Omental fat pad (tissue), 4 donors: ENCODE measurements at places on chromosomes 5 and 9.

- no peak for DNase-seq
Measured at GRCh38 chr9:89896806-89897340, 292.1 kb downstream of the GADD45G start.

DNA sequence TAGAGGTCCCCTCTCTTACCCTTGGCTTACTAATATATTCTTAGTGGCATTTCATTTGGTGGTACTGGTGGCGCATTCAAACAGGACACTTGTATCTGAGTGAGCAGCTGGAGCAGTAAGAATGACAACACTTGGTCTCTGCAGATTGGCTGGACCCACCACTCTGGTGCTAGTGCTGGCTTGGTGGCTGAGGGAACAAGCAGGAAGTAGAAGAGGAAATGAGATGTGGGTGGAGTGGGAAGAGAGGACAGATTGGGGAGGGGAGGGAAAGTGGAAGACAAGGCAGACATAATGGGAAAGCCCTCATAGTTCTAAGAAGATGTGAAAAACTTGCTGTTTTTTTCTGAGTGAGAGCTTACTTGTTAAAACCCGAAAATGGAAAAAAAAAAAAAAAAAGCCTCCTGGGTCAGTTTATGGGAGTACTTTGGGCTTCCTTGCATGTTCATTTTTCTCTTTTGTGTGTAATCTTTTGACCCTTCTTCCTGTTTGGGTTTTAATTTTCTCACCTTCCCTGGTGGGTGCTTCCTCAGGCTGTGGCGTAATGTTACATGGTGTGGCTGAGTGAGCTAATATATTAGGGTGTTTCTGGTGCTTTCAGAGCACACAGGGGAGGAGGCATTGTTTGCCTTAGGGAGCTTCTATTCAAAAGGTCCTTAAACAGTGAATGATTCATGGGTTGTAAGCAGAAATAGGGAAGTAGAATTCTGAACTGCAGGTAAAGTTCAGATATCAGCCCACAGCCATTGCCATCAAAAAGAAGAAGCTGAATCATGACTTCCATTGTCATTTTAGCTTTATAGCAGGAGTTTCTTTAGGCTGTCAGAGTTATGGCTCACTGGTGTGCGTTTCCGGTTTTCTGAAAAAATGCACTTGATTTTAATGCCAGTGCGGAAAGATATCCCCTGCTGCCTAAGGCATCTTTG is 52.3 kb downstream of the TLE4 start:
- no peak for DNase-seq

DNA sequence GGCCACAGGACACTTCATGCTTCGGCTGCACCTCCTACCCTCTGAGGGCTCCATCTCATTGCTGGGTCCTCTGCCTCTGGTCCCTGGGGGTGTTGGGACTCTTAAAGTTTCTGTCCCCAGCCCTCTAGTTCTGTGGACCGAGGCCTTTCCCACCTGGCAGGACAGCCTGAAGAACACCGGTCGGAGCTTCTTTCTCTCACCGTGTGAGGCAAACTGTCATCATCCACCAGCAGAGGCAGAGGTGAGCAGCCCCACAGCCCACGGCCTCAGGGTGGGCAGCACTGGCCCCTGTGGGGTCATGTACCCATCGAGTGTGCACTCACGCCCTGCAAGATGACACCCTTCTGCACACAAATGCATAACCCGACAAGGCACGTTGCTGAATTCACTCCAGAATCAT is 49.9 kb downstream of the IRX2 start:
- DNase-seq = no peak

DNA sequence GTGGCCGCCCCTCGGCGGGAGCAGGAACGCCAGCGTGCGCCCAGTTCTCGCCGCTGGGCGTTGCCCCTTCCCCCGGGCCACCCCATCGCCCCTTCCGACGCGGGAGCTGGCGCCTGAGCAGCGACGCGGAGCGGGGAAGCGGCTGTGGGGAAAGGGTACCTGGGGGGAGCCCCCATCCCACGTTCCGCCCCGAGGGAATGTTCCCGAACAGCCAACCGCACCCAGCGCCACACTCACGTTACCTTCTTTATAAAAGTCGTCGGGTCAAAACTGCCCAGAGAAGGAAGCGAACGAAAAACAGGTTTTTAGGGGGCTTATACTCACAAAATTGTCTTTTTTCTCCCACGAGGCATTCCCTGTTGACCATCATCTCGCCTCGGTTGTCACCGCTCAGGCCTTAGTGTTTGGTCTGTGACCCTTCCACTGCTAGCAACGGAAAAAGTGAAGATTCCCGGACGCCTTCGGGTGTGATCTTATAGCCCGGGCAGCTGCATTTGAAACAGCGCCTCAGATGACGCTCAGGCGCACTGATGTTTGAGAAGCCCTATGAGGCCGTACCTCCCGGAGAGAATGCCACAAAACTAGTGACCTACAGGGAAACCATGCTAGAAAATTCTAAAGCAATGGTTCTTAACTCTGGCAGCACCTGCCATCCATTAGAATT is 475 bp upstream of the GOLM1 start:
- DNase-seq = no peak

GRCh38 chr5:109685916-109686315 is 3.8 kb upstream of the MAN2A1 start:
- DNase-seq = no peak
